Caco-2 (cell line): ENCODE measurements at places on chromosomes 3 and 15. TPM values are rescaled to one million over a fixed set of nuclear protein-coding genes. Genes with fewer than 3 reads are reported as not detected.

The THAP10 gene
- 1.7 and 1.9 TPM in 2 replicates for total RNA-seq

DNA sequence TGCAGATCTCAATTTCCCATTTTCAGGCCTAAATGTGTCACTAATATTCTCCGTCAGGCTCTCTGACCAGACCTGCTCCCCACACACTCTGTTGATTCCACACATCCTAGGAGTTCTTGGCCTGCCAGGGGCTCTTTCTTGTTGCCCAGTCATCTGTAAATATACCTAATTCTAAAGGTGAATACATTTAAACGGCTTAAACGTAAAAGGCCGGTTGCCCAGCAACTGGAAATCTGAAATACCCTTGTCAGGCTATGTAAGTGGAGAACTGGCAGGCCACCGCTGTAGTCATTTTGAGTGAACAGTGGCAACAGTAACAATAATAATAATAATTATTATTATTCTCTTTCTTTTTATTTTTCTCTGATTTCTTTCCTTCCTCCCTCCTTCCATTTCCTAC lies 302.7 kb downstream of the AGBL1 start:
- DNase-seq: no peak

- no peak for DNase-seq
These were observed 340.9 kb upstream of the TPRG1 start for GRCh38 chr3:188830893-188831292.

GRCh38 chr3:45048244-45048643 lies 22.1 kb downstream of the CLEC3B start:
- DNase-seq: no peak
